ENCODE measurements at places on chromosomes 7 and 10. TPM values are rescaled to one million over a fixed set of nuclear protein-coding genes. Genes with fewer than 3 reads are reported as not detected.

UBE3C gene
- 44.5 TPM for total RNA-seq

PLXDC2 gene
- total RNA-seq = 24.3 TPM

NAT16 gene
- not detected for total RNA-seq

DNA sequence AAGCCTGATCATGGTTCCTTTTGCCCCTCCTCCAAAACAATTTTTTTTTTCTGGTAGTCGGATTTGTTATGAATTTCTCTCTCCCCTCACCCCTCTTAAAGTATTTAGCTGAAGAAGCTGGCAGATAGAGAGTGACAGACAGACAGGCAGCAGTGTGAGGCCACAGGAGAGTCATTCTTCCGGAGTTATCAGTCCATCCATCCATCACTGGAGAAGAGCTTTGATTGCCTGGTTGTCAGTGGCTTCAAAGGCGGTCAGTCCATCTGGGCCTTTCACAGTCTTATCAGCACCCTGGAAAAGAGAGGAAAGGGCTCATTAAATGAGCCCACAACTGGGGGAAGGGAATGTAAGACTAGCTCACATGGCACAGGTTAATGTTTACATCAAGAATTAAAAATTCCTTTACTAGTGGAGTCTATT is 47.4 kb downstream of the MTPN start:
- ATAC-seq = no peak

DNA sequence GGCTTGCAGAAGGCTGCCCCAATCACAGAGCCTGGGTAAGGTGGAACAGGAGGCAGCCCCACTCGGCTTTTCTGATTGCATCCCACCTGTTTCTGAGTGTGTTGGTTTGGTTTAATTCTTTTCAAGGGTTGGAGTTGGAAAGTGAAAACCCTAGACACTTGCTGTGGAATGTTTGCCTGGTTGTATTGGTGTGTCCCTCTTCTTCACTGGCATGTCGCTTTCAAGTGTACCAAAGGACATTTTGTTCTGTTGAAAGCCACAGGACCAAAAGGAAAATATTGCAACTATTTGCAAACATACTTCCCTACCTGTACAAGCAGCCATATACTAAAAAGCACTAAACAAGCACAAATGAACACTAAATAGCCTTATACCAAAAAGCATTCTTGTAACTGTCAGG is 60.5 kb downstream of the NHLRC2 start:
- no peak for ATAC-seq

DNA sequence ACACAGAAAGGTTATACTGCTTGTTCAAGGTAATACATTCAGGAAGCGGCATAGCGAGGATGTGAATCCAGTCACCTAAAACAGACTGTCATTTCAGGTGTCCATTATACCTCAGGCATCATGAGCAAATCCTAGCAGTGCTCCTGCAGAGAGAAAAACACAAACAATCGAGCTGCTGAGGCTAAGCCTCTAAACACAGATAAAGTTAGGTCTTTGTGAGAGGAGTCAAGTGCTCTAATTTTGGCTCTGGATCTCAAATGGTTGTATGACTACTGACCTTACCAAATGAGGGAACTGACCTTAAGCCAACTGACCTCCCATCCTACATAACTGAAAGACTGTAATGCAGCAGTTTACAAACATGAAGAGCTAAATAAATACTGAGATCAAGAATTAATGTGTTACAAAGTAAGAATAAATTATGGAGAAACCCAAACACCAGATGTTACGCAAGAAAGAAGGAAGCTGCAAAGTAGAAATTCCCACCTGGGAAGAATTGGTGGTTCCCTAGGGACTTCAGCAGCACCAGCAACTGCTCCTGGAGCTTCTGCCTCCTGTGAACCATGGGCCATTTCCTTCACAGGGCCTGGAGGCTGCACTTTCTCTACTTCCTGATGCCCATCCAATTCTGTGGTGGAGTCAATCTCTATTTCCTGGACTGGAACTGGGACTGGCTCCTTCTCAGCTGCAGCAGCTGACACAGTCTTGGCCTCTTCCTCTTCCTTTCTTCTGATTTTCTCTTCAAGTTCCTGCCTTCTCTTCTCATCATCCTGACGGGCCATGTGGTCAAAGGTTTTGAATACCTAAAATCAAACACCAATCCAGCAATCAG is 5.8 kb downstream of the NUDCD3 start:
- no peak for ATAC-seq

GRCh38 chr10:93630625-93631557 is 18.6 kb downstream of the PDE6C start:
- ATAC-seq = no peak

DNA sequence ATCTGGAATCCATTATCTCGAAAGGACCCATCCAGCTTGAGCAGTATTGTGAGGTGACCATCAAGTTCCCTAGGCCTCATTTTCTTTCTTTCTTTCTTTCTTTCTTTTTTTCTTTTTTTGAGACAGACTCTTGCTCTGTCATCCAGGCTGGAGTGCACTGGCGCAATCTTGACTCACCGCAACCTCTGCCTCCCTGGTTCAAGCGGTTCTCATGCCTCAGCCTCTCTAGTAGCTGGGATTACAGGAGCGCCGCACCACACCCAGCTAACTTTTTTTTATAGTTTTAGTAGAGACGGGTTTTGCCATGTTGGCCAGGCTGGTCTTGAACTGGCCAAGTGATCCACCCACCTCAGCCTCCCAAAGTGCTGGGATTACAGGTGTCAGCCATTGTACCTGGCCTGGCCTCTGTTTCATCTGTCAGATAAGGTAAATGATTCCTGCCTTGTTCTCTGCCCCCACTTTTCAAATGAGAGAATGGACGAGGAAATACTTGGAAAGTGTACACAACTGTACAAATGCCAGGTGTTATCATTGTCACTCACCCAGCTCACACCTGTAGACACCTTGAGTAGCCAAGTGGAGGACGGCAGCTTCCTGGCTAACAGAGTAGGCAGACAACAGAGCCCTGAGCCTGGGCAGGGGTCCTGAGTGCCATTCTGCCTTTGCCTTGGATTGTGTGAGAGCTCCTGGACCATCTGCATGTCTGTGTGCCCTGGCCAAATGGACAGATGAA is 54.1 kb downstream of the HK1 start:
- ATAC-seq = peak; percentile 41

DNA sequence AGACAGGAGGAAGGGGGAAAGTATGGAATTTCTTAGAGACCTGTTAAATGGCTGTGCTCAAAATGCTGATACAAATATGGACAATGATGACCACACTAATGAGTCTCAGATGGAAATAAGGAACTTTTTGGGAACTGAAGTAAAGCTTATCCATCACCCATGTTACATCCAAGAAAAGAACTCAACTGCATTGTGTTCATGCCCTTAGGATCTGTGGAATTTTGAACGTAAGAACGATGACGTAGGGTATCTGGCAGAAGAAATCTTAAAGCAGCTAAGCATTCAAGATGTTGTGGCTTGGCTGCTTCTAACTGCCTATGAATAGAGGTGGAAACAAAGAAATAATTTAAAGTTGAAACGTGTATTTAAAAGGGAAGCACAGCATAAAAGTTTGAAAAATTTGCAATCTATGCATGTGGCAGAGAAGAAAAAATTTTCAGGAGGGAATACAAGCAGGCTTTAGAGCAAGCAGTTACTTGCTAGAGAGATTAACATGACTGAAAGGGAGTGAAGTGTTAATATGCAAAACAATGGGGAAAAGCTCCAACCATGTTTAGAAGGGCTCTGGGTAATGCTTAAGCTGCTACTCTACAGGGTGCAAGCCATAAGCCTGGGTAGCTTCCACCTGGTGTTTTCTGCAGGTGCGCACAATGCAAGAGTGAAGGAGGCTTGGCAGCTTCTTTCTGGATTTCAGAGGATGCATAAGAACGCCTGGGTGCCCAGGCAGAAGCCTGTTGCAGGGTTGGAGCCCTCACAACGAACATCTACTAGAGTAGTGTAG is 499.7 kb upstream of the SEMA3D start:
- ATAC-seq = peak; percentile 56

GRCh38 chr10:112761256-112761655 is 188.8 kb upstream of the TCF7L2 start:
- no peak for ATAC-seq

- peak; percentile 8 for ATAC-seq
Measured at GRCh38 chr10:72274730-72275350, 1.1 kb downstream of the DDIT4 start.

DNA sequence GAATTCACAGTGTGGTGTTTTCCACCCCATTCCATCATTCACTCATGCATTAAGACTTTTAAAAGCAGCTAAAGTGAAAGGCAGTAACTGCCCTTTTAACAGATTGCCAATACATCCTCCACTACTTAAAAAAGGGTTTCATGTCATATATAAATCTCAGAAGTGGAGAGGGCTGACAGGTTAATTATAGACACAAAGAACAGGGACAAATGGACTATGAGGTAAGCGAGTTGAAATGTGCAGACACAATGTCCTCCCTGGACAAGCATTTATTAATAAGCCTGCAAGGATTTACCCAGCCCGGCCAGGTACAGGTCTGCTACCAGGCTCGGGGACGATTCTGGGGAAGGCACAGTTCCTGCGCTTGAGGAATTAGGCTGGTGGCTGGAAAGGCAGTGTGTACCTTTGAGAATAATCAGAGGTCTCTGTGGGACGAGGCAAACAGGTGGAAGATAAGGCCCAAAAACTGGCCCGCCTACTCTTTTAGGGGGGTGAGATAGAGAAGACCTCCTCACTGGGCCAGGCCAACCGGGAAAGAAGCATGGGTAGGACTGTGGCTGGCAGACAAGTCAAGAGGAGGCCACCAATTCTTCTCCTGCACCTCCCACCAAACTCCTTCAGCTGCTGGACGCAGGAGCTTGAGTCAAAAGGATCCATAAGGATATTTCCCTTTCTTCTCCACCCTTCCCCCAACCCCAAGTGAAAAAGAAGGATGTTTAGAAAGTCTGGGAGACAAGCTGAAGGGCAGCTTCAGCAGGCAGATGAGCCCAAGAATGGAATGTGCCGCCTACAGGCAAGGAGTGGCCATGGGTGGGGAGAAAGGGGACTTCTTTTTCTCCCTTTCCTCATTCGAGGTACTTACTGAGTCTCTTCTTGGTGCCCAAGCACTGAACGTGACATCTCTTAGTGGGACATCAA is 1.5 kb downstream of the PDLIM1 start:
- peak; percentile 22 for ATAC-seq

DNA sequence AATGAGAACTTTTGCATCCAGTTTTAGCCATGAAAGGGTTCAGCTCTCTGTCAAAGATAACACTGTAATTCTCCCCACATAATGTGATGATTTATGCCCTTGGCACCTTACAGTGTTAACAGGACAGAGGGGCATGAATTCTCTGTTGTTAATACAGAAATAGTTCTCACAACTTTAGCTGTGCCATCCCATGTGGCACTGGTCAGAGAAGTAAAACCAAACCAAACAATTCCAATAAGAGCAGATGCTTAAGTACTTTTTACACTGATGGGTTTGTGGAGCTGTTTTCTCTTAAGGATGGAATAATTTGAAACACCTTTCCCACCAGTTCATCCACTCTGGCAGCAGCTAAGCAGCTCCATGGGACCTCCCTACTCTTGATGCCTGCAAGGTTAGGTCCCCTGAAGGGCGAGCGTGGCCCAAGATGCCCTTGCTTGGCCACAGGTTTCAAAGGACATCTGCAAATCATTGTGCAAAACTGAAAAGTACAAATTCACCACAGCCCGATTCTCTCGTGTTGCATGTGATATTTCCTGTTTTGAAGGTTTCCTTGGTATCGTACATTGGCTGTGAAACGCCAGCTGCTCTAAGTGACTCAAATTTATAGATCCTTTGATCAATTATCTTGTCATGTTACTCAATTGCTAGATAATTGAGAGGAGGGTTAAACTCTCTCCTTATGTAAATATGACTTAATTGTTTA is 82.5 kb upstream of the CREB5 start:
- no peak for ATAC-seq

DNA sequence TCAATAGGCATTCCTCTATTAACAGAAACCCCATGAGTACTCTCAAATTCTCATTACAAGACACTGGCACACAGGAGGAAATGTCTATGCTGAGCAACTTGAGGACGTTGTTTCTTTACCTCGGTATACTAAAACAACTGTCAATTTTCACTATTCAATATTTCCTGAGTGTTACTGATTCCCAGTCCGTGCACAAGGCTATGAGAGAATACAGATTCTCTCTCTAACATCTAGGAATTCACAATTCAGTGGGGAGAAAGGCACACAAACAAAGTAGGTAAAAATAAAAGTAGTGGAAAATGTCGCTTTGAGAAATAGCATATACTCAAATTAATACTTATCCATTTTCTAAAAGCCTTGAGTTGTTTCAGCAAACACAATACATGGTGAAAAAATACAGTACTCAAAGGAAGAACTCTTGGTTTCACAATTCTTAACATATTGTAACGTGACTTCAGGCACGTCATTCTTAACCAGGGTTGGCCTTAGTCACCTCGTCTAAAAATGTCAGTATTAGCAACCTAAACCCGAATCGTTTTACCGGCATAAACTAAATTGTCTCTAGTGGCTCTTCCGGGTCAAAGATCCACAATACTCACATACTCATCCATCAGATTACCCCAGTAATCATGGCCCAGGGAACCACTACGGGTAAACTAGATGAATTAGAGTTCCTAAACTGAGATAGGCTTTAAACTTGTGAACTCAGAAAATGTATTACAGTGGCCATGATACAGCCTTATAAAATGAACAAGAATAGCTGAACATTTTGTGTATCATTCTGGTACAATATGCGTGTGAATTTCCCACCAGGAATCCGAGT is 1.5 kb downstream of the IPMK start:
- no peak for ATAC-seq

- ATAC-seq = no peak
Measured at GRCh38 chr7:125154930-125155329, 225.3 kb upstream of the POT1 start.

DNA sequence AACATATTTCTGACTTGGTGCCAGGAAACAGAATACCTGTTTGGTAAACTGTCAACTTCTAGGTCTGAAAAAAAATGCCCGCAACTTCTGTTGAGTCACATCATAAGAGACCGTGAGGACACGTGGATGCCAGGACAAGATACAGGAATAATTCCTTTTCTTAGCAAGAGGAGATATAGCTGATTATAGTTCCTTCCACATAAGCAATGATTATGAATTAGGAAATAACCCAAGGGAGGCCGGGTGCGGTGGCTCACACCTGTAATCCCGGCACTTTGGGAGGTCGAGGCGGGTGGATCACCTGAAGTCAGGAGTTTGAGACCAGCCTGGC is 75.2 kb downstream of the CDC123 start:
- no peak for ATAC-seq

- no peak for ATAC-seq
Measured at GRCh38 chr10:59099481-59099880, 77.0 kb upstream of the PHYHIPL start.

DNA sequence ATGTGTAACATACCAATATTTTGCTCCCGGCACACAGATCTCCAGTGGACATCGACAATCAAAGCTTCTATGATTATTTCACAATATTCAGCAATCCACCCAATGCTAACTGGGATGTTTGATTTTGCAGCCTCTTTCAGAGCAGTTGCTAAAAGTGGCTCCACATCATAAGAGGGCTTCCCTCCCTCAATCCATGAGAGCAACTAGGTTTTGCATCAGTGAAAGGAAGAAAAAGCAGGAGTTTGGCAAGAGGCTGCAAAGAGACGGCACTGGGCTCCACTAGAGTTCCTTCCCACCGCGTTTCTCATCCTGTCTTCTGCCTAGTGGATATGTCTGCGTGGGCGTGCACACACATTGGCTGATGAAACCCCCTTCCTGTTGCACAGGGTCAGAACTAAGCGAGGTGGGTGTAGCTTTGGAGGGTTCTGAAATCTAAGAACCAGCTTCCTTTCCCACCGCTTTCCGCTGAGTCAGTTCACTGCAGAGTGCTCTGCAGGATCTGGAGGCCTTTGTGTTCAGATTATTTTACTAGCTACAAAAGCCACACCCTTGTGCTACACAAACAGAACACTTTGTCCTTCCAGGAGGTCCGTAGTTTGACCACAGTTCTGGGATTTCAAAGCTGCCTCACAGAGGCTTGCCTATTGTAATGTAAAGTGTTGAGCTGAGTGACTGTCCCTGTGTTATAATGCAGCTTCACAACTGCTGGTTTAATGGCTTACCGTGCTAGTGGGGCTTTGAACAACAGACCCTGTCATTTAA is 28.1 kb downstream of the ARL4A start:
- ATAC-seq = peak; percentile 94
